ENCODE measurements at places on chromosomes 3 and 15. TPM values are rescaled to one million over a fixed set of nuclear protein-coding genes. Genes with fewer than 3 reads are reported as not detected.

DNA sequence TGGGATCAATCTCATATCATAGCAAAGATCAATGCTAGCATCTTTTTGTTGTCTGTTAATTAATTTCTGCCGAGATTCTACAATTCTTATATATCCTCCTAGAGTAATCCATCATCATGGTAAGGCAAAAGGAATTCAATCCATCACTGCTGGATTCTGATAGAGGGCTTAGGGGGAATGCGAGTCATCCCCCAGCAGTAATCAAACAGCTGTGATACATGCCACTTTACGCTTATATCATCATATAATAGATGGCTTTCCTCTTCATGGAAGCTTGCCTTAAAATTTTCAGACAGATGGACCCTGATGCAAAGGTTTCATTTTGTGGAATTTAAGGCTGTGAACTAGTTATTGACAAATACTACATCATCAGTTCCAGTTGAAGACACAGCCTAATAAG lies 645.9 kb downstream of the CADM2 start:
- no peaks in the 10 kb centered on the region for H3K27me3 ChIP-seq
- no peaks in the 10 kb centered on the region for H3K36me3 ChIP-seq
- DNase-seq, result no peak

- H3K27me3 ChIP-seq, result no peaks in the 10 kb centered on the region
- no peak overlapping the region for H3K4me3 ChIP-seq
- no peak for DNase-seq
- no peaks in the 10 kb centered on the region for H3K4me1 ChIP-seq
- no peaks in the 10 kb centered on the region for H3K36me3 ChIP-seq
Measured at GRCh38 chr3:173529062-173529711, 131.6 kb downstream of the NLGN1 start.

DNA sequence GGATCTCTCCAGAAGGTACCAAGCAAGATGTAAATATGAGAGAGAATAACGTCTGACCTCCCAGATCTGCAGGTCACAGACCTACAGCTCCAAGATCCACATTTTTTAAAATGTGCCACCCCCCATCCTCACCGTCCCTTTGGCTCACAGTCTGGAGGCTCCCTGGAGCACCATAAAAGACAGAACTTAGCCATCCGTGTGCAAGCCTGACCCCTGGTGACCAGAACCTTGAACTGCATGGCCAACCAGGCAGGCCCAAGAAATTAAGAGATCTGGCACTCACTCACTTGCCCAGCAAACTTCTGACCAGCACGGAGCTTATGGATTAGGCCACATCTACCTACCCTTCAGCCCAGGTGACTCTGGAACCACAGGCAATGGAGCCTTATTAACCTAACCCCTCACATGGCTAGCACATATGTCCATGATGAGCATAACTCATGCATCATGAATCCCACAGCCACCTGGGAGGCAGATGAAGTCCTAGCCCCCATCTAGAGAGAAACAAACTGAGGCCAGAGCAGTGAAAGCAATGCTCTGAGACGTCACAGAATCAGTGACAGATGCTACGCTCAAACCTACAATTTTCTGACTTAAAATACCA lies 275.3 kb downstream of the UACA start:
- DNase-seq, result peak; percentile 60
- no peak overlapping the region for H3K4me3 ChIP-seq
- no peaks in the 10 kb centered on the region for H3K27me3 ChIP-seq
- H3K27ac ChIP-seq, result no peak overlapping the region
- H3K36me3 ChIP-seq, result no peaks in the 10 kb centered on the region

DNA sequence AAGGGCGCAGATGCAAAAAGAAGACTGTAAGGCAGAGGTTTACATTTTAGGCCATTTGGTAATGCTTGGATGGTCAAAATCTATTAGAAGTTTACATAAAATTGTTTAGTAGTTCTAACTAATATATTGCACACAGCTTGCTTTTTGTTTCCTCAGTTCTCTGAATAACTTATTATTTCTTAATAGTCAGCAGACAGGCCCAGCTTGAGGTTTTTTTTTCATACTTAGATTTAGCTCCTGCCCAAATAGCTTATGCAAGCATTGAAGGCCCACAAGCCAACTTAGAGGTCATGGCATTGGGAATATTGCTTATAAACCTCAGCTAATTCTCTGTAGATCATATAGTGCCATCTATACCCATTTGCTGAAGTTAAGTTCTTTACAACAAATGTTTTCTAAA lies 172.5 kb downstream of the RAP2B start:
- H3K27me3 ChIP-seq, result no peaks in the 10 kb centered on the region
- no peak overlapping the region for H3K27ac ChIP-seq
- no peak overlapping the region for H3K4me3 ChIP-seq

DNA sequence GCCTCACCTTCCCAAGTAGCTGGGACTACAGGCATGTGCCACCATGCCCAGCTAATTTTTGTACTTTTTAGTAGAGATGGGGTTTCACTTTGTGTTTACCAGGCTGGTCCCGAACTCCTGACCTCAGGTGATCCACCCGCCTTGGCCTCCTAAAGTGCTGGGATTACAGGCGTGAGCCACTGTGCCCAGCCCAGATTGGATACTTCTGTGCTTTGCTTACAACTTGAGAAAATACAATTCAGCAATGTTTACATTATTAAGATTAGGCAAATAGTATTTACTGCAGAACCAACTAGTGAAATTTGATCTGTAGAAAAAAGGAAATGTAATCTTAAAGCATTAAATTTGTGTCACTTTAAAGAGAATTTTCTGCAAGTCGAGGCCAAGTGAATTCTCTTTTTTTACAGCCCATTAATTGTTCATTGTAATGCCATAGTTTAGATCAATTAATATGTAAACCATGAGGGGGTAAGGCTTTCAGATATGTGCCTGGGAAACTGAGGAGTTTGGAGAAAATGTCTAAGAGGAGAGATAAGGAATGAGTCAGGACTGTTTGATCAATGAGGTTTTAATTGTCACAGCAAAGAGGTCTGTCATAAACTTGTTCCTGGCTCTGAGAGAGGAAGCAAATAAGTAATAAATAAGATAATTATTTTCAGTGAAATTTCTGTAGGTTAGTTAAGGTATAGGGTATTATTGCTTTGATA lies 15.3 kb downstream of the PYDC2 start:
- H3K27ac ChIP-seq, result no peak overlapping the region
- no peaks in the 10 kb centered on the region for H3K36me3 ChIP-seq
- no peaks in the 10 kb centered on the region for H3K4me1 ChIP-seq
- no peaks in the 10 kb centered on the region for H3K27me3 ChIP-seq
- H3K4me3 ChIP-seq, result no peak overlapping the region

DNA sequence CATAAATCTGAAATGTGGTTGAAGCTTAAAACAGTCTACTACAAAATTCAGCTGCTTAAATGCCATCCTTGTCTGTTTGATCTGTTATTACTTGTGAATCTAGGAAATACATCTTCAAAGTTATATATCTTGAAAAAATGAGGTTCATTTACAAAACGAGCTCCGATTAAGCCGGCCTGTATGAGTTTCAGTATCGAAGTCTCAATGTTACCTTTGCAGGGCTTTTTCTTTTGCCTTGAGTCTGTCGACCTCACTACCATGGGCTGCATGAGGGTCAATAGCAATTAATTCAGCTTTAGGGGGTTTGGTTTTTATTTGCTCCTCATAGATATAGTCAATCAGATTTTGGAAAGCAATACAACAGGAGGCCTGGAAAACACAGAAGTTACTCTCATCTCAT lies 23.2 kb downstream of the ERICH6 start:
- no peak for DNase-seq
- H3K36me3 ChIP-seq, result no peaks in the 10 kb centered on the region
- H3K4me1 ChIP-seq, result no peaks in the 10 kb centered on the region

GRCh38 chr3:186909078-186909853 lies 21.1 kb upstream of the ST6GAL1 start:
- peak overlapping the region; percentile 40 for H3K4me3 ChIP-seq
- H3K4me1 ChIP-seq, result peaks cover 22% of the 10 kb centered on the region
- H3K27ac ChIP-seq, result peak overlapping the region; percentile 73
- no peaks in the 10 kb centered on the region for H3K27me3 ChIP-seq

GRCh38 chr3:126108676-126109050 lies 24.7 kb upstream of the SLC41A3 start:
- H3K27ac ChIP-seq, result no peak overlapping the region
- no peak overlapping the region for H3K4me3 ChIP-seq
- no peak for DNase-seq
- no peaks in the 10 kb centered on the region for H3K36me3 ChIP-seq
- H3K27me3 ChIP-seq, result no peaks in the 10 kb centered on the region

DNA sequence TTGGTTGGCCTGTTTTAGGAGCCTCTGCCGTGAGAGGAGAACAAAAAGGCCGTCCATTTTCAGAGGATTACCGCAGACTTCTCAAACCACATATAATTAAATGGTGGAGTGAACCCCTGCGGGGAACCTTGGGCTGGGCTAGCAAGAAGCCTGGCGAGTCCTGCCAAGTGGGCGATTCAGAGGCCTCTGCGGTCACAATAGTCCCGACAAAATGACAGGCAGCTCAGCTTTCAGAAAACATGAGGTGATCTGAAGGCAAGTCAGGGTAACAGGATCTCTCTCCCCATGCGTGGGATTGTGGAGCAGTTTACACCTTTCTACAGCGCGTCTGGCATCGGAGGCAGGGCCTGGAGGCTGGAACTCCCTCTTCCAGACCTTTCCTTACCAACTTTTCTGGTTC lies 134.8 kb downstream of the ASB7 start:
- DNase-seq, result no peak
- H3K27ac ChIP-seq, result no peak overlapping the region
- no peak overlapping the region for H3K4me3 ChIP-seq
- no peaks in the 10 kb centered on the region for H3K4me1 ChIP-seq

DNA sequence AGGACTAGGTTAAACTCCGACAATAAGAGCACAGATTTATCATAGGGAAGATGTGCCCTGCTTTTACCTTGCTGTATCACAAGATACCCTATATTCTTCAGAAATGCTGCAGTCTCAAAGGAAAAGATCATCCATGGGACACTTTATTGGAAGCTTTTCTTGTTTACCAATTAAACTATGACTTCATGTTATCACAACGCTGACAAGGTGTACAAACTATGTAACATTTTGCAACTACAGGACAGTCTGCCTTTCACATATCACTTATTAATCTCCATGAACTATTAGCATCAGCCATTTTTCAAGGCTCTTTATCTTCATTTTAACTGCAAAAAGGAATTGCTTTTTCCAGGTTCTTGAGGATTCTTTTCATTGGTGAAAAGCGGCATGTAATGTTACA lies 34.0 kb downstream of the CBLB start:
- no peak for DNase-seq
- H3K36me3 ChIP-seq, result no peaks in the 10 kb centered on the region
- H3K4me3 ChIP-seq, result no peak overlapping the region
- H3K27me3 ChIP-seq, result no peaks in the 10 kb centered on the region
- H3K27ac ChIP-seq, result no peak overlapping the region

- no peak for DNase-seq
- H3K36me3 ChIP-seq, result no peaks in the 10 kb centered on the region
- no peak overlapping the region for H3K27ac ChIP-seq
- H3K4me1 ChIP-seq, result no peaks in the 10 kb centered on the region
Measured at GRCh38 chr3:28958656-28959055, 322.2 kb upstream of the RBMS3 start.

GRCh38 chr3:103075282-103075681 lies 640.5 kb downstream of the ZPLD1 start:
- no peak for DNase-seq
- H3K4me1 ChIP-seq, result no peaks in the 10 kb centered on the region
- H3K27ac ChIP-seq, result no peak overlapping the region
- H3K36me3 ChIP-seq, result no peaks in the 10 kb centered on the region
- H3K27me3 ChIP-seq, result no peaks in the 10 kb centered on the region
- no peak overlapping the region for H3K4me3 ChIP-seq

Gene EPHB1
- total RNA-seq, result not detected

Gene ZNF774
- 0.64 TPM for total RNA-seq

Gene GRK7
- not detected for total RNA-seq

Gene GRIP2
- not detected for total RNA-seq

Gene FOXB1
- 0.33 TPM for total RNA-seq

Gene ZMAT3
- total RNA-seq, result 16.3 TPM

Gene CCK
- not detected for total RNA-seq

Gene ARHGAP11A
- 106 TPM for total RNA-seq

Gene RPL39L
- total RNA-seq, result 11.3 TPM

All from CD8-positive, alpha-beta memory T cell (primary cell).